ENCODE measurements at places on chromosomes 1 and 21.

DNA sequence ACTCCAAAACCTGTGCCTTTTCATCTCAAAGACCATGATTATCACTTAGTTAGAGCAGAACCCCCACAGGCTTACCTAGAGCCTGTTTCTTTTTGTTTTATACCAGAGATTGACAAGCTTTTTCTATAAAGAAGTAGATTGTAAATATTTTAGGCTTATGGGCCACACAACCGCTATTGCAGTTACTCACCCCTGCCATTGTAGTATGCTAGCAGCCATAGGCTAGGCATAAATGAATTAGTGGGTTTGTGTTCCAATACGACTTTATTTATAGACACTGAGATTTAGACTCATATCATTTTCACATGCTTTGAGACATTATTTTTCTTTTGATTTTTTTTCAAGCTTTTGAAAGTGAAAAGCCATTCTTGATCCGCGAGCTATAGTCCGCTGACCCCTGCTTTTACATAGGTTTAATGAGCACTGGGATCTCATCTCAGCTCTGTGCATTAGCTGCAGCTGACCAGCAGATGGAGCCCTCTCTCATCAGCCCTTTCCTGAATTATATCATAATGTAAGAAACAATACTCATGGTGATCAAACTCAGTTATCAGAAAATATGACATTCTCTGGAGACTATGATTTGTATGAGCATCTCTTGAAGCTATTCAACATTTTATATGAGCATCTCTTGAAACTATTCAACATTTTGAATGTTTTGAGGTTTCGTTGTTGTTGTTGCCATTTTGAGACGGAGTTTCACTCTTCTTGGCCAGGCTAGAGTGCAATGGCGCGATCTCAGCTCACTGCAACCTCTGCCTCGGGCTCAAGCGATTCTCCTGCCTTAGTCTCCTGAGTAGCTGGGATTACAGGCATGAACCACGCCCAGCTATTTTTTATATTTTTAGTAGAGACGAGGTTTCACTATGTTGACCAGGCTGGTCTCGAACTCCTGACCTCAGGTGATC is 111.9 kb upstream of the L1TD1 start:
- DNase-seq: no peak

DNA sequence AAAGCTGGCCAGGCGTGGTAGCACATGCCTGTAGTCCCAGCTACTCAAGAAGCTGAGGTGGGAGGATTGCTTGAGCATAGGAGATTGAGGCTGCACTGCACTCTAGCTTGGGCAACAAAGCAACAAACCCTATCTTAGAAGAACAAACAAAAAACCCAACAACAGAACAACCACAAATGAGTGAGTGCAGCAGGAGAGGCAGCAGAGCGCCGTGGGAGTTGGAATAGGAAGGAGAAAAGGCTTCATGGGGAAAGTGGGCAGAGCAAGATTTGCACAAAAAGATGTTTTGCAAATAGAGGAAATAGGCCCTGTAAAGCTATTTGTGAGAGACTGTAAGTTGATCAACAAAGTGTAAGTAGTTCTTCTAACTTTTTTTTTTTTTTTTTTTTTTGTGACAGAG is 19.6 kb downstream of the SMAP2 start:
- DNase-seq: no peak

- no peak for DNase-seq
Observed at GRCh38 chr1:224506141-224506814, 71.7 kb upstream of the WDR26 start.

DNA sequence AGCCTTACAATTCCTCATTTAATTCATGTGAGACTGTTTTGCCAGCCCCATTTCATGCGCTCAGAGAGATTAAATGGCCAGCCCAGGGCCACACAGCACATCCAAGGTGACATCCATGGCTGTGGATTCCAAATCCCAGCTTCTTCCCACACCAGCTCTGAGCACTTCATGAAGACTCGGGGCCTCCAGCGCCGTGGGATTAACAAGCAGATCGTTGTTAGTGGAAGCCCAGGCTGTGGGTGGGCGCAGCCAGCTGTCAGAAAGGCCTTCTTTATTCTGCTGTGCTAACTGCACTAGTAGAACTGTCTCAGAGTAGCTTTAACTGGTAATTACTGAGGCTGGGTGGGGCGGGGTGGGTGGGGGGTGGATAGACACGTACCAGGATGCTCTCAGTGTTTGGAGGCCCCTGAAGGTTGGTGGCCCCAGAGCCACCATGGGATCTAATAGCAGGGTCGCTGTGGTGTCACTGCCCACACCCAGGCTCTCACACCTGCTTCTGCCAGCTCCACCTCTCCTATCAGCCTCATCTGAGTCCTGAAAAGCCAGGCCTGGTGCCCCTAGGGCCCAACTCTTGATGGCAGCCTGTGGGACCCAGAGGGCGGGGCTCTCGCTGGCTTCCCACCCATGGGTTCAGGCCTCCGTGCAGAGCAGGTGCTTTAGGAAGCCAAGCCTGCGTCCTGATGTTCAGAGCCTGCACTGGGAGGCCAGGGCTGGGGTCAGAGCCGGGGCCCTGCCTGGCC is 3.4 kb downstream of the BMP8A start:
- no peak for DNase-seq

DNA sequence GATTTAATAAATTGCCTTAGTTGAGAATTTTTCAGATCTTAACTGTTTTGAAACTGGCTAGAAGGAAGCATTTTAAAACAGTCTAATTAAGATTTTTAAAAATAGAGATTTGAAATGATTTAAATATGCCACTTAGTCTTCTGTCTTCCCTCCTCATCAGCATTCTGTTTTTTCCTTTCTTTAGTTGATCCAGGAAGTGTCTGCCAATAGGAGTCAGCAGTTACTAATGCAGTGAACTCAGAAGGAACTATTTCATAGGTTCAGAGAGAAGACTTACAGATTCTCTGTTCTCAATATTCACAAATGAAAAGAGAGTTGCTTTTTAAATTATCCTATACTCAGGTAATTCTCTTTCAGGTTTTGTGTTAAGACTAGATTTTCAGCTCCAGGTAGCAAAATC is 84.5 kb downstream of the RPS6KC1 start:
- DNase-seq: no peak

DNA sequence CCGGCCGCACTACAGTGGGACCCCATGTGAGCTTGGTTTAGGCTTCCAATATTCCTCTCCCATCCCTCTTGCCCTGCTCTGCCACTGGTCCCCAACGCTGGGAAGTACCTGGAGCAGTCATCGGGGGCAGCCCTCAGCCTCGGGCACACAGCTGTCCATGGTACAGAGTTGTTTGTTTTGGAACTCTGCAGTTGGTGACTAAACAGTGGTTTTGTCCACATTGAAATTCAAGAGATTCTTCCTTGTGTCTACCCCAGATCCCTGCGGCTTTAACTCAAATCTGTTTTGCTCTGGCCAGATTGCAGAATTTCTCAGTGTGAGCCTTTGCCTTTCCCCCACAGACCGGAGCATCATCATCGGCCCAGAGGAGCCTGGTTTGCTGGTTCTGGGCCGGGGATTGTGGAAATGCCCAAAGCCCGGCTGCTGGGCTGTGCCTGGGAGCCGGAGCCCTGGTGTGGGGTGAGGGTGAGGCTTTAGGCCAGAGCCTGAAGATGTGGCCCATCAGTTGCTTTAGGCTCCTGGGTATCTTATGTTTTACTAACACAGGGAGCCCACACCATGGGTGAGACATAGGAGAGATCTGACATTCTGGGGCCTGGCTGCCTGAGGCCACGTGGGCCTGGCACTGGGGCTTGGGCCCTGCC is 93.2 kb downstream of the ARHGEF10L start:
- no peak for DNase-seq

DNA sequence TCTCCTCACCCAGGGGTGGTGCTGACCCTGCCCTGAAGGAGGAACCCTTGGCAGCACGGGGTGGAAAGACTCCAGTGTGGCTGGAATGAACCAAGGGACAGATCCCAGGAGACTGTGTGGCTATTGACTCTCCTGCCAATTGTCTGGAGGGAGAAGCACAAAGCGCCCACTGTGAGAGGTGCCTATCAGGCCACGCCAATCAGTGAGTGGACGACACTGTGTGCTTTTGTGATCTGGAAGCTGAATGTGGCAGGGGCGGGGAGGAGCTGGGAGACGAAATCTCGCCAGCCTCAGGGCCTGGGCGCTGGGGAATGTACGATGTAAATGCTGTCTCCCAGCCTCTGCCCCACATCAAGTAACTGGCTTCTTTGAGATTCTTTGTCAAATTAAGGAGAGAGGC is 167.1 kb downstream of the ZBTB18 start:
- peak; percentile 74 for DNase-seq

Measured in dorsolateral prefrontal cortex (tissue), 122 donors.